ENCODE measurements at places on chromosomes 16 and 17.

- no peak for DNase-seq
Measured at GRCh38 chr16:9465161-9465560, 373.7 kb downstream of the HAPSTR1 start.

DNA sequence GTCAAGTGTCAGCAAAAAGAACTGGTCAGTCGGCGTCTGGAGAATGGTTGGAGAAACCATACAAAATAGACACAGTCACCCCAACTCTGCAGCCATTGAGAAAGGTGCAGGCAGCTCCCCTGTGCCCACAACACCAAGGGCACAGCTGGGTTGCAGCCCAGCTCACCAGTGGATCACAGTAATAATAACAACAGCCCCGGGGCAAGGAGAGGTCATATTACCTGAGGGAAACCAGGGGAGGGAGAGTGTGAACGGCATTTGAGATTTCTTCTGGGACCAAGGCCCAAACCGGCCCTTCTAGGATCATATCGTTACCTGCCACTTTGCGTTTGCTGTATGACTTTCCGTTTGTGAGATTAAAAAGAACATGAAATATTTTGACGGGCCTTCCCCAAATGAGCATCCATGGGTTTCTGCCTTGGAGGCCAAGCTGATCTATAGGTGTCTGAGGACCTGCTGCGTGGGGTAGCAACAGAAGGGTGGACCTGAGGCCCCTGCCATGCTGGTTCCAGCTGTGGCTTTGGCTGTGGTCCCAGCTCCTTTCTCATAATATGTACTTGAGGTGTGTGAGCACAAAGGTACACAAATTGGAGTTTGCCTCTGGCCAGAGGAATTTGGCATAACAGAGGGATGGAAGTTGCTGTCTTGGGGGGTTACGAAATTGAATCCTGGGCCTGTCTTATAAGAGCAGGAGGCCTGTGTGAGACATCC is 154.6 kb downstream of the CMIP start:
- DNase-seq = no peak

GRCh38 chr17:47821424-47822391 is at the start of gene OSBPL7:
OSBPL7 (minus strand) TSS chr17:47821794; CDS start chr17:47820278, 1,516 bp downstream.
- DNase-seq = no peak

- no peak for DNase-seq
Measured at GRCh38 chr16:51159865-51160264, 8.8 kb upstream of the SALL1 start.

DNA sequence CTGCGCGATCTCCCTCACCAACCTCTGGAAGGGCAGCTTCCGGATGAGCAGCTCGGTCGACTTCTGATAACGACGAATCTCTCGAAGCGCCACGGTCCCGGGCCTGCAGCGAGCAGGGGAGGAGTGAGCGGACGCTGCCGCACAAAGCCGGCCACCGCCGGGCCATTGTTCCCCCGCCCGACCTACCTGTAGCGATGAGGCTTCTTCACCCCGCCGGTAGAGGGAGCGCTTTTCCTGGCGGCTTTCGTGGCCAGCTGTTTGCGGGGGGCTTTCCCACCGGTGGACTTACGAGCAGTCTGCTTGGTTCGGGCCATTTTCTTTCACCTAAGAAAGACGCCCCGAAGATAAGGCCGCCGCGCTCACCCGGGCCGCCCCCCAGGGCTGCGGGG is 5.8 kb upstream of the UNK start:
- no peak for DNase-seq

GRCh38 chr17:57685499-57686132 is 59.5 kb downstream of the CCDC182 start:
- no peak for DNase-seq

Measured in cortex of kidney (tissue), 1 donor.